CD4-positive, alpha-beta T cell treated with Interleukin-21 for 1 hour (primary cell): ENCODE measurements at places on chromosomes 7 and 10.
A peak's percentile ranks its signal among the peaks of the same experiment; 100 is the strongest.

DNA sequence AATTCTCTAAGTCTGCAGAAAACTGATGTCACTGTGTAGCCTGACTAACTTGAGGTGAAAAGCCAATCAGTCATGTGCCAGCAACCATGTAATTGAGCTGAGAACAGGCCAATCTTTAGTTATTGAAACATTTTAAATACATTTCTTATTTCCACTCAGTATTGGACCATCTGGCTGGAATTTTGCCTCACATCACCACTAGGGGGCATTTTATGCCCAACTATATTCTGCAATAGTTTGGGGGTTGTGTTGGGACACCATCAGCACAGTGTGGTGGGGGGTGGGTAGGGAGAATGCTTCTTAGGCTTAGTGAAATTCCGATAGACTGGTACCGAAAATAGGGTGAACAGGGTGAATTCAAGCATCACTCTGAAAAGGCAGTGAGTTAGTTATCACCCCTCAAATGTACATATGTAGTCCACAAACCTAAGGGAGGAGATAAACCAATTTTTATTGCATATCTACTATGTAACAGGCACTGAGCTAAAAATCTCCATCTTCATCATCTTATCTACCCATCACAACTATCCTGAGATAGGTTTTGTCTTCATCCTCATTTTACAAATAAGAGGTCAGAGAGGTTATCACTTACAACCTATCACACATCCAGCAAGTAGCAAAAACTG, 17.8 kb downstream of the NPSR1 start:
- DNase-seq = peak; percentile 24

DNA sequence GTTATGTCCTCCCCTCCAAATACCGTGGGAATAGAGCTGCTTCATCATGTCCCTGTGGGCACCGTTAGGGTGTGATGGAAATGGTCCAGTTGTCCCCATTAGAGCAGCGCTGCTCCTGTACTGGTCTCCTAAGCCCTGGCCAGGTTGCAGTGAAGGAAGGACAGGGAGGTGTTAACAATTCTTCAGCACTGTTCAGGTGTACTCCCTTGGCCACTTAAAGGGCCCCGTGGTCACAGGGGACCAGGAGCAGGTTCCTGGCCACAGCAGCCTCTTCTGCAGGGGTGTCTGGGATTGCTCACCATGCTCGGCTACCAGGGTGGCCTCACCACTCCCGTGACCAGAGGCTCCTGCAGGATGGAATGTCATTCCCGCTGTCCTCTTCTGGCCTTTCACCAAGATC, 65.8 kb downstream of the MINDY4 start:
- DNase-seq = no peak

DNA sequence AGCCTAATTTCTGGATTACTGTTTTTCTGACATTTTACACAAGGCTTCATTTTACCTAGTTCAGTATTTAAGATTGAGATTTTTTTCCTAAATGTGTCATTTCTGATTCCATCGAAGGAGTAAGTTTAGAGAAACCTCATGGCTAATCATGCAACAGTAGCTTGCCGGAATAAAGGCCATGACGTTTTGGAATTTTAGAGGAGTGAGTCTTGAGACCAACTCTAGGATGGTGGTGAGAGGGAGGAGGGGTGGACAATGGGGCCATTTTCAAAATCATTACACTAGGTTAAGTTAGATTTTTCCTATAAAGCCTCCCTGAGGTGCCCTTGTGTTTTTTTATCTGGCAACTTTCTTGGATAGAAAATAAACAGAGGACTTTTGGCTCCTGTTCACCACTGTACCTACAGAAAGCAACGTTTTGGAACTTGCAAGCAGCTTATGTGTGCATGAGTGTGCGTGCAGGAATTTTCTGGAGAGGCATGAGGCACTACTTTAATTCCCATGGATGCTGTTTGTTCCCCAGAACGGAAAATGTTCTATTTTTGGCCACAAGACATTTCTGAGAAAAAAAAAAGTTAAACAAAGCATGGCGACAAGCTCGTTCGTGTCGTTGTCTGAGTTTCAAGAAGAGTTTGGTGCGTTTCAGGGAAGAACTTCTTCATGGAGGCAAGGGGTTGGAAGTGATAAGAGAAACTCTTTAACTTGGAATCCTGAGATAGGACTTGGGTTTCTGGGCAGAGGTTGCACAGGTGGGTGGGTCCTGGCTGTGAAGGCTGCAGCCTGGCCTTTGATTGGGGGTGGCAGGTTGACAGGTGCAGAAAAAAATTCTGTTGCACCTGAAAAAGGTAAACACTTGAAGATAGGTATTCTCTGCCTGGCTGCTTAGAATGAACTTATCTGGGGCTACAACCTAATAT, 178.1 kb downstream of the PTEN start:
- no peak for DNase-seq

DNA sequence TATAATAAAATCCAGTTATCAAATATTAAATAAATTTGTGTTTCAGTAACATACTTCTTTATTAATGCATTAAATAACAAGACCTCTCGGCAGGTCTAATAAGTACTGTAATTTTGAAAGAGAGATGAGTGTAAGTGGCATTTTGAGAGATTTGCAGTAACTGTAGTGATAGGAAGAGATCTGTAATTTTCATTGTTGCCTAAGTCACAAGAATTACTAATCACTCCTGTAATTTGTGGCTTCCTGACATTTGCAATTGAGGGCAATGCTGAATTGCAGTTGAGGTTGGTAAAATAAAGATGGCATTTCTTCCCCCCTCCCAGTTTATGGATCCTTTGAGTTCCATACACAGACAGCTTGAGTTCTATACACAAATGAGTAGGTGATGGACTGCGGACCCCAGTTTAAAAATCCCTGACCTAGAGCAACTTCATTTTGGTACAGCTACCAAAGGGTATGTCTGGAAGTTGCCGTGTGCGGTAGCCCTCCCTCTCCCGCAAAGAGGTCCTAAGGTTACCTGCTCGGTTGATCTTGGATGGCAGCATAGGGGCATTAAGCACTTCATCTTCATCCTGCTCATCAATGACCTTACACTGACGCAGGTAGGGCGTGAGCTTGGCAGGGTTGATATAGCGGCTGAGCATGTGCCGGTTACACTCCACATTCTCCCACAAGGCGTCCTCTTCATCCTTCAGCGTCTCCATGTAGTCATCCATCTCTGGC, 96.4 kb downstream of the CARD11 start:
- no peak for DNase-seq

- no peak for DNase-seq
Measured at GRCh38 chr10:36788152-36788551, 337.2 kb upstream of the ANKRD30A start.

GRCh38 chr10:35421553-35422178, 85.4 kb downstream of the CCNY start:
- no peak for DNase-seq

DNA sequence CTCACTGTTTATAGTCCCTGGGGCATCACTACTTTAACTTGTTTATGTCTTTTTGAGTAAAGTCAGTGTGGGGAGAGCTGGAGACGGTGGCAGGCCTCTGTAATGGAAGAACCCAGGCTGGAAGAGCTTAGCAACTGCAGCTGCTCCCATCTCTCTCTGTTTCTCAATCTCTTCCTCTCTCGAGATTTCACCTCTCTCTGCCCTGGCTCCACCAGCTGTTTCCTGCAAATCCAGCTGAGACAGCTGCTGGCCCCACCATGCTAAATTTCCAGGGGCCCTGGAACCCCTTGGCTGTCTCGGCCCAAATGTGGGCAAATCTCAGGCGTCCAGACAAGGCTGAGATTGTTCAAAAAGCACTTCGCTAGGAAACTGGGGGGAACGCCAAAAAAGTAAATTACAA, 25.8 kb upstream of the SLF2 start:
- no peak for DNase-seq

GRCh38 chr7:1811850-1812508, 141.9 kb downstream of the ELFN1 start:
- no peak for DNase-seq

- DNase-seq = no peak
Measured at GRCh38 chr7:146112755-146113154, 3.8 kb upstream of the CNTNAP2 start.

GRCh38 chr10:106570268-106570667, 594.2 kb downstream of the SORCS1 start:
- DNase-seq = no peak

- no peak for DNase-seq
Measured at GRCh38 chr10:129959544-129960480, 4.3 kb downstream of the EBF3 start.

DNA sequence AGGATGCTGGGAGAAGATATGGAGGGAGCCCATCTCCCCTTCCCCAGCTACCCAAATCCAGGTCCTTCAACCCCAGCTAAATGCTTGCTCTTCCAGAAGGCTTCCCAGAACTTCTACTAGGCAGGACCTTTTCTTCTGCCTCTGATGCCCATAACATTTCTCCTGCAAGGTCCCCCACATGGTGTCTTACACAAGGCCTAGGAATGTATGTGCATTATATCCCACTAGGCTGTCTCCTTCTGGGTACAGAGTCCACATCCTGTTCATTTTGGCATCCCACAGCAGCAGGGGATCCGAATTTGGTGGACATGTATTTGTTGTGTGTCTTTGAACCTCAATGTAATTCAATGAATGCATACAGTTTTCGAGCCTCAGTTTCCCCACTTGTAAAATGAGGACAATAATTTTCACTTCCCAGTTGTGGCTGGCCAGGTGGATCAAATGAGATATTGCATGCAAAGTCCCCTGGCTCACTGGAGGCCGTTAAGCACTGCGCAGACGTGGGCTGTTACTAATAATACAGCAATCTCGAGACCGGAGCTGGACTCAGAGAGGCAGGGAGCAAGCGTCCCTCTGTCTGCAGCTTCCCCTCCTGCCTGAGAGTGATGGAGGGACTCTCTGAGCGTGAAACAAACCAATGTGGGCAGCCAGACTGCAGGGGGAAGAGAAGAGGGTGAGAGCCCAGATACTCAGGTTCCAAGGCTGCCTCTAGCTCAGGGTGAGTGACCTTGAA, 18.6 kb upstream of the YWHAG start:
- no peak for DNase-seq

- DNase-seq = peak; percentile 60
Measured at GRCh38 chr7:132394283-132395198, 181.7 kb downstream of the PLXNA4 start.

- no peak for DNase-seq
Measured at GRCh38 chr7:66734006-66734405, 6.5 kb upstream of the RABGEF1 start.

GRCh38 chr7:50431722-50432305, 18.3 kb downstream of the FIGNL1 start:
- DNase-seq = no peak

GRCh38 chr7:16347827-16348192, 73.5 kb downstream of the CRPPA start:
- DNase-seq = no peak

DNA sequence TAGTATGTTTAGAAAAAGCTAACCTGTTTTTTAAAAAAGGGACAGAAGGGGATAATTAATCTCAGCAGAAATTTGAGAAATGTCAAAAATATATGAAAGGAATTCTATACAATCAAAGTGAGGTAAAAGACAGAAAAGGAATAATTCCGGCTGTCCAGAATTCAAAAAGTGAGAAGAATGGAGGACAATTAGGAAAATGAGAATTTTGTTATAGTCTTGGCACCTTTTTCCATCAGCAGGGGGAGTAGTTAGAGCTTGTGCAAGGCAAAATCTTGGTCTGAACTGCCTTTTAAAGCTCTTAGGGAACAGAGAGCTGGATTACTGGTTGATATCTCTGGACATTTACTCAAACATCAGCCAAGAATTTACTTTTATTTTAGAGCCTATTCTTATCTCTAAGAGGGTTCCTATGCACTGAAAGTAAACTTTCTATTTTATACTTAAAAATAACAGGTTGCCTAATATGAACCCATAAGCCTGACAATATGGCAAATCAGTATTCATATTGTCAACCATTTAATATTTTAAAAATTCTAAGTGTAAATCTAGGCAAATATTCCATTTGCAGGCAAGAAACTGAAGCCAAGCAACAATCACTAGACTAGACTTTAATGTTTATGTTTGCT, 185.6 kb downstream of the ANK3 start:
- DNase-seq = peak; percentile 3

GRCh38 chr7:98969386-98969785, 91.1 kb downstream of the TRRAP start:
- no peak for DNase-seq

DNA sequence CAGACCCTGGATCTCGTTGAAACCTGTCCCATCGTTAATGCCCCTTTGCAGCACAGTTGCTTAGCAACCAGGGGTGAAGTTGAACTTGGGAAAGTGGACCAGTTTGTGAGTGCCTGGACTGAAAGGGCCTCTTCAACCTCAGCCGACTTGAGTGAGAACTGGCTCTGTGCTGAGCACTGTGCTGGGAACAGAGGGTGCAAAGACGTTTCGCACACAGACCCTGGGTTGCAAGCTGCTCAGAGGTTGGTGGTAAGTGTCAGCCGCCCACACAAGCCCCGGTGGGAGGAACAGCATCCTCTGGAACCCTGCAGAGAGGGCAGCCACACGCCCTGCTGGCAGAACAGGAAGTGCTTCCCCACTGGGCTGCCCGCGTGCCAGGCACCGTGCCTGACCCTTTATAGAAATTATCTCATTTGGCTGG, 89.2 kb downstream of the CARD11 start:
- peak; percentile 35 for DNase-seq

DNA sequence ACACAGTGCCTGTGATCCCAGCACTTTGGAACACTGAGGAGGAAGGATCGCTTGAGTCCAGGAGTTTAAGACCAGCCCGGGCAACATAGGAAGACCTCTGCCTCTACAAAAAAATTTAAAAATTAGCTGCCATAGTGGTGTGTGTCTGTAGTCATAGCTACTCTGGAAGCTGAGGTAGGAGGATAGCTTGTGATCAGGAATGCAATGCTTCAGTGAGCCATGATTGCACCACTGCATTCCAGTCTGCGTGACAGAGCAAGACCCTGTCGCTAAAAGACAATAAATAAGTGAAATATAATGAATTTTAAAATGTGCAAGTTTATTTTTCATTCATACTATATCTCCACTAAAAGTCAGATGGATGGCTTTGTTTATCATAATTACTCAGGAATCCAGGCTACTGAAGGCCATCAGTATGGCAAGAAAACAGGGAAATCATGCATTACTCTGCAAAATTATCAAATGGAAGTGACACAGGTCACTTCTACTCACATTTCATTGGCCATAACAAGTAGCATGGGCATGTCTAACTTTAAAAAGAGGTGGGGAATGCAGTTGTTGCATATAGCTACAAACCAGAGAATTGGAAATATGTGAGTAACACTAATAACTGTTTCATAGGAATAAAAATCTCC, 32.9 kb upstream of the FAM3C start:
- no peak for DNase-seq

- DNase-seq = no peak
Measured at GRCh38 chr10:47415520-47416304, 31.6 kb upstream of the ZNF488 start.

- no peak for DNase-seq
Measured at GRCh38 chr7:138843632-138844580, 45.9 kb upstream of the ATP6V0A4 start.

- DNase-seq = no peak
Measured at GRCh38 chr10:127149501-127150081, 46.8 kb downstream of the INSYN2A start.

DNA sequence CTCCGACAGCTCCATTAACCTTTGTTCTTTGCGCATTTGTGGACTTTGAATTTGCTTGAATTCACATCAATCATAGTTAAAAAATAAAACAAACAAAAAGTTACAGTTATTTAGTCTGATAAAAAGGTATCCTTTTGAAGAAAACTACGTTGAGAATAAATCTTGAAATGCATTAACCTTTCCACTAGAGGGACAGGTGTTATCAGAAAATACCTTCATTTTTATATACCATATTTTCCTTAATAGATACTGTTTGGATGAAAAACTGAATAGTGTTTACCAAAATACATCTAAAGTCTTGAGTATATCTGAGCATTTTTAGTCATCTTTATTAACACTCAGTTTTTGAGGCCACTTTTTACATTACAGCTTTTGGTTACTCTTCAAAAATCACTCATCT, 371.9 kb downstream of the ZWINT start:
- DNase-seq = no peak

GRCh38 chr10:4241724-4242345, 456.8 kb upstream of the KLF6 start:
- no peak for DNase-seq
